ENCODE measurements at places on chromosomes 2 and 18.

DNA sequence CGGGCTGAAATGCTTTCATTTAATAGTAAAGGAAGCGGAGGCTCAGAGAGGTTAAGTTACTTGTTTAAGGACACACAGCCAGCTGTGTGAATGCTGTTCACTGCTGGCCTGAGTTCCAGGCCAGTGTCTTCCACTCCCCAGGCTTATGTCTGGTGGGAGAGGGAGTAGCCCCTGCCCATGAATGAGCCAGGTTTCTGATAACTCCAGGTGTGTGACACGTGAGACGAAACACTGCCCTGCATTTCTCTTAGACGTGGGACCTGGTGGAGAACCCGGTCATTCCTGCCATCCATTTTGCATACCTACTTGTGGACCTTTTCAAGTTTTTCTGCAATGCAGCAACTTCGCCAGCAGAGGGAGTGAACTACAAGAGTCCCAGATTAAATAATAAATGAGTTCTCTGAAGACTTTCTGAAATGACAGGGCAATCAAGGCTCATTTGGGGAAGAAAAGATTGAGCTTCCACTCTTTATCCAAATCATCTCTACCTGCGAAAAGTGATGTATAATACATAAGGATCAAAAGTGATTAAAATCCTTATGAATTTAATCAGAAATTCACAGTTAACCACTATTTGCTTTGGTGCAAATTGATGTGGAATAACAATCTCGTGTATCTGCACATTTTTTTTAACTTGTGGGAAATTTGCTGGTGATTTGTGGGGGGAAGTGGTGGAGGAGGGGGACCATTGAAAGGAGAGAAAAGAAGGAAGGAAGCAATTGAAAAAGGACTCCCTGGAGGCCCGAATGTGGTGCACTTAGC is 79.4 kb upstream of the ASB18 start:
- peak; percentile 38 for DNase-seq

GRCh38 chr2:206721256-206721920 is 3.2 kb upstream of the DYTN start:
- DNase-seq = no peak

- no peak for DNase-seq
Measured at GRCh38 chr2:165776013-165776412, 18.0 kb downstream of the GALNT3 start.

DNA sequence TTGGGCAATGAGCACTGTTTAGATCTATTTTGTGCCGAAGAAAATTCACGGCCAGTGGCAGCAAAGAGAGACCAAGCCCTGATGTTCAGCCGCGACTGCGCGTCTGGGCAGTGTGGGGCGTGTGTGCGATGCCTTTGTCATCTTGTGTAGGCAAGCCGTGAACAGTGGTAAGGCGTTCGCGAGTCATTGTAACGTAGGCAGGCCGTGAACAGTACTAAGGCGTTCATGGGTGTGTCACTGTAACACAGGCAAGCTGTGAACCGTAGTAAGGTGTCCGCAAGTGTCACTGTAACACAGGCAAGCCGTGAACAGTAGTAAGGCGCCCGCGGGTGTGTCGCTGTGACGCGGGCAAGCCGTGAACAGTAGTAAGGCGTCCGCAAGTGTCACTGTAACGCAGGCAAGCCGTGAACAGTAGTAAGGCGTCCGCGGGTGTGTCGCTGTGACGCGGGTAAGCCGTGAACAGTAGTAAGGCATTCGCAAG is 99.9 kb downstream of the NFATC1 start:
- DNase-seq = no peak

DNA sequence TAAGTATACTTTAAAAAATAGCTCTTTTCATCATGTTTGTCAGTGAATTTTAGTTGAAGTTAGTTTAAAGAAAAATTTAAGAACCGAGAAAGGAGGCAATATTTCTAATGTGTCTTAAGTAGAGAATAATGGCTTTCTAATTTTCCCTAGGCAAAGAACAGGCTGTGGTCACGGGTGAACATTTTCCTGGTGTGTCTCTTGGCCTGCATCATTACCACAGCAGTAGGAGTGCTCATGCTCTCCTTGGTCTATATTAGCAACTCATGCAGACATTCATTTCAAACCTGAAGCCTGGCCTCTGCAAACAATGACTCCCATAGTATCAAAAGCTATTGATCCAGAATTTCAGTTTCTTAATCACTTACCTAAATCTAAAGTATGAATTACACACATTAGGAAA is 57.4 kb downstream of the C18orf54 start:
- no peak for DNase-seq

GRCh38 chr2:18795906-18796305 is 206.5 kb upstream of the NT5C1B start:
- DNase-seq = no peak

DNA sequence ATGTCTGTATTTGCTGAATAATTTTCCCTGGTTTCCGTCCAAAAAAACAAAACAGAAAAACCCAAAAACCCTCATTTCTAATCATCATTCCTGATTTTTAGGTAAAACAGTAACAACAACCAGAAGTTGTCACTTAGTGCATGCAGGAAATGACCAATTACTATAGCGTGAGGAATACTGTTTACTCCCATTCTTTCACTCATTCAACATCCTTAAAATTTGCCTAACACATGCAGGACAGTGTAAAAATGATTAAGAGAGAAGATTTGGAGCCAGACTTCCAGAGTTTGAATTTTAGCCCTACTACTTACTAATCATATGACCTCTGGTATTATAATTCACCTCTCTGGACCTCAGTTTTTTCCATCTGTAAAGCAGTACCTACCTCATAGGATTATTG is 83.1 kb downstream of the FIGN start:
- no peak for DNase-seq
